Activated T-helper 2 cell treated with anti-CD3 and anti-CD28 coated beads, Interferon-gamma antibody, Interleukin-2, Interleukin-4, amounts not matched to agents 10 μg/mL and 5 μg/mL and 100 μg/mL, durations not matched to agents 14 hours and 24 hours and 36 hours (primary cell): ENCODE measurements at places on chromosomes 6 and 20. TPM values are rescaled to one million over a fixed set of nuclear protein-coding genes. Genes with fewer than 3 reads are reported as not detected.

GRCh38 chr6:85107701-85108100 is 342.2 kb upstream of the NT5E start:
- DNase-seq: no peak
- no peak overlapping the region for H3K27ac ChIP-seq
- H3K4me1 ChIP-seq: no peaks in the 10 kb centered on the region
- no peak overlapping the region for H3K4me3 ChIP-seq
- H3K36me3 ChIP-seq: no peaks in the 10 kb centered on the region
- no peaks in the 10 kb centered on the region for H3K27me3 ChIP-seq

- no peaks in the 10 kb centered on the region for H3K36me3 ChIP-seq
- H3K27ac ChIP-seq: no peak overlapping the region
- H3K4me3 ChIP-seq: no peak overlapping the region
- DNase-seq: no peak
Observed at GRCh38 chr6:105057160-105057559, 100.3 kb downstream of the LIN28B start.

GRCh38 chr6:109331081-109331480 is 51.2 kb downstream of the CD164 start:
- H3K4me3 ChIP-seq: no peak overlapping the region
- peaks cover 6% of the 10 kb centered on the region for H3K4me1 ChIP-seq
- H3K27ac ChIP-seq: no peak overlapping the region

- peaks cover 28% of the 10 kb centered on the region for H3K4me1 ChIP-seq
- no peak for DNase-seq
- H3K27ac ChIP-seq: peak overlapping the region; percentile 14
- peaks cover 32% of the 10 kb centered on the region for H3K36me3 ChIP-seq
Observed at GRCh38 chr6:7590918-7591302, 912 bp downstream of the SNRNP48 start.

KHDRBS2 gene
- total RNA-seq: not detected in 2 replicates

GRCh38 chr6:84017709-84018452 is 15.7 kb upstream of the MRAP2 start:
- H3K4me3 ChIP-seq: no peak overlapping the region
- peaks cover 2% of the 10 kb centered on the region for H3K4me1 ChIP-seq
- H3K27ac ChIP-seq: no peak overlapping the region
- no peak for DNase-seq
- no peaks in the 10 kb centered on the region for H3K36me3 ChIP-seq
- H3K27me3 ChIP-seq: no peaks in the 10 kb centered on the region

MOG gene
- total RNA-seq: not detected in 2 replicates

GRCh38 chr6:20866935-20867703 is 332.9 kb downstream of the CDKAL1 start:
- no peaks in the 10 kb centered on the region for H3K36me3 ChIP-seq
- no peak overlapping the region for H3K27ac ChIP-seq
- H3K27me3 ChIP-seq: no peaks in the 10 kb centered on the region
- peaks cover 2% of the 10 kb centered on the region for H3K4me1 ChIP-seq
- no peak for DNase-seq

DNPH1 gene
- total RNA-seq: 70.5 and 76.7 TPM in 2 replicates

GRCh38 chr6:31308845-31309175 is 36.9 kb upstream of the HLA-C start:
- no peak overlapping the region for H3K4me3 ChIP-seq
- peaks cover 44% of the 10 kb centered on the region for H3K27me3 ChIP-seq
- no peak overlapping the region for H3K27ac ChIP-seq
- DNase-seq: no peak
- peaks cover 7% of the 10 kb centered on the region for H3K4me1 ChIP-seq
- no peaks in the 10 kb centered on the region for H3K36me3 ChIP-seq

DNA sequence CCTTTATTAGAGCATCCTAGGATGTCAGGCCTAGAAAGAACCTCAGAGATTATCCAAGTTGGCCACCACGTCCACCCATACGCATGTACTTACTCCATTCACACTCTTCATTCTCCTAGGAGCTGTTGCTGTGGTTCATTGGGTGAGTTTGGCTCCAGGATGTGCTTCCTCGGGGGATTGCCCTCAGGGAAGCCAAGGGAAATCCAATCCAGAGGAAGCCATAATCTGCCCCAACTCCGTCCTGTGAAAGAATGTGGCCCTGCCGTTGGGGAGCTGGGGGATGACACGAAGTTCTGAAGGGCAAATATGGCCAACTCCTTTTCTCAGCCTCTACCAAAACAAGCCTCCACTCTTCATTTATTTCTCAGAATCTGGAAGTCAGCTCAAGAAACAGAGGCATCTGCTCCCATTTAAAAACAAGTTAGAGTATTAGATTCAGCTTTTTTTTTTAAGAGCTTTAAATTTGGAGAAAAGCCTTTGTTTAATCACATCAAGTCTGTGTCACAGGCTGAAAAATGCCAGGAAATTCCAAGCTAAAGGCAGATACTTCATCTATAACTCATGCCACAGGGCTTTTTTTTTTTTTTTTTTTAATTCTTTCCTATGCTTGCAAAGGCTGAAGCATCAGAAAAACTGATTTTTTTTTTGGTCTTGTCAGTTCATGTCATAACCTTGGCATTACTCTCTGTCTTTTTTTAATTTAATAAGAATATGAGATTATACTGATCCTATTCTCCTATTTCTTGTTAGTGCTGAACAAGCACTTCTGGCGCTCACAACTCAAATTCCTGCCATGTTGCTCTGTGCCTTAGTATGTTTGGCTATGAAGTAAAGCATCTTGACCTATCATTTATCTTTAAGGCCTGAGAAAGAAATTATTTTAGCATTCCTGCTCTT is 480.9 kb upstream of the MARCKS start:
- no peak overlapping the region for H3K27ac ChIP-seq
- no peak overlapping the region for H3K4me3 ChIP-seq
- no peaks in the 10 kb centered on the region for H3K36me3 ChIP-seq
- DNase-seq: no peak

VIP gene
- total RNA-seq: not detected in 2 replicates

GRCh38 chr6:10163203-10163962 is 251.5 kb downstream of the TFAP2A start:
- no peak overlapping the region for H3K4me3 ChIP-seq
- DNase-seq: no peak
- H3K27me3 ChIP-seq: no peaks in the 10 kb centered on the region
- no peaks in the 10 kb centered on the region for H3K36me3 ChIP-seq
- H3K27ac ChIP-seq: no peak overlapping the region

SLC35F1 gene
- 0.09 TPM in 1 of 2 replicates, not detected in the other for total RNA-seq

DNA sequence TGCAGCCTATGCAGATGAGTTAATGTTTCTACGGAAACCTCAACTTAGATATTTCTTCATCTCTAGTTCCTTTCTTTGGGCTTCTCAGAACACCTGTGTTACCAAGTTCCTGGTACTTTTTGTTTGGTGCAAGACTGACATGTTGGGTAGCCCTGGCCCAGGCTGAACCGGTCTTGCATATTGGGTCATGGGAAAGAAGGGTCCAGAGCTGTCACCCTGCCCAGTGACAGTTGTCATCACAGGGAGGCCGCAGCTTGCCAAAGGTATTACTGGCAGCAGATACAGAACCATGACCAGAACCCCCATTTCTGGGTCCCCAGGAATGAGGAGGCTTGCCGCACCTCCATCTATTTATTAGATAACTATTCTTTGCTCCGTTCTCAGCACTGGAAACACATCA is 40.2 kb downstream of the PDYN start:
- H3K4me1 ChIP-seq: no peaks in the 10 kb centered on the region
- no peaks in the 10 kb centered on the region for H3K36me3 ChIP-seq
- DNase-seq: no peak
- peaks cover 18% of the 10 kb centered on the region for H3K27me3 ChIP-seq

LTB gene
- 16.3 and 16.6 TPM in 2 replicates for total RNA-seq

GRCh38 chr20:5526516-5526915 is 209.8 kb upstream of the PROKR2 start:
- peaks cover 15% of the 10 kb centered on the region for H3K4me1 ChIP-seq
- no peak overlapping the region for H3K4me3 ChIP-seq

SLC22A7 gene
- not detected in 2 replicates for total RNA-seq

DNA sequence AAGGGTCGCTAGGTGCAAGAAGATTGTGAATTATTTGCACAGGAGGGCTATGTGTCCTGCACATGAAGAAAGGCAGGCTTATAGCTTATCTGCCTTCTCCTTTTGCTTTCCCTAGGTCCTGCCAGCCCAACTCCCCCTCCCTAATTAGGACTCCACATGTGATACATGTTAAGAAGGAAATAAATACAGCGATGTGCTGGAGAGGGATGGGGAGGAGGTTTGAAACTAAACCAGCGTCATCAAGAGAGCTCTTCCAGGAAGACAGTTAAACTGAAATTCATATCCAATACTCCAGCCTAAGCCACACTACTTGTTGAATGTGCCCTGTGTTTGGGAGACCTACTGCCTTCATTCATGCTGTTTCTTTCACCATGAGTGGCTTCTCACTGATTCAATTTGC is 34.9 kb upstream of the UTRN start:
- no peak overlapping the region for H3K4me3 ChIP-seq
- DNase-seq: no peak
- peaks cover 19% of the 10 kb centered on the region for H3K4me1 ChIP-seq
- peaks cover 8% of the 10 kb centered on the region for H3K27me3 ChIP-seq

PI16 gene
- total RNA-seq: not detected in 2 replicates

SULF2 gene
- total RNA-seq: 0.48 and 1.7 TPM in 2 replicates

- no peak for DNase-seq
- no peak overlapping the region for H3K4me3 ChIP-seq
- H3K4me1 ChIP-seq: no peaks in the 10 kb centered on the region
- H3K27ac ChIP-seq: no peak overlapping the region
- peaks cover 47% of the 10 kb centered on the region for H3K27me3 ChIP-seq
Observed at GRCh38 chr20:10662661-10663458, 10.9 kb downstream of the JAG1 start.

GRCh38 chr6:44657206-44657819 is 269.8 kb downstream of the CDC5L start:
- H3K4me3 ChIP-seq: no peak overlapping the region
- peaks cover 13% of the 10 kb centered on the region for H3K4me1 ChIP-seq
- H3K36me3 ChIP-seq: no peaks in the 10 kb centered on the region
- DNase-seq: no peak
- H3K27ac ChIP-seq: no peak overlapping the region

DNA sequence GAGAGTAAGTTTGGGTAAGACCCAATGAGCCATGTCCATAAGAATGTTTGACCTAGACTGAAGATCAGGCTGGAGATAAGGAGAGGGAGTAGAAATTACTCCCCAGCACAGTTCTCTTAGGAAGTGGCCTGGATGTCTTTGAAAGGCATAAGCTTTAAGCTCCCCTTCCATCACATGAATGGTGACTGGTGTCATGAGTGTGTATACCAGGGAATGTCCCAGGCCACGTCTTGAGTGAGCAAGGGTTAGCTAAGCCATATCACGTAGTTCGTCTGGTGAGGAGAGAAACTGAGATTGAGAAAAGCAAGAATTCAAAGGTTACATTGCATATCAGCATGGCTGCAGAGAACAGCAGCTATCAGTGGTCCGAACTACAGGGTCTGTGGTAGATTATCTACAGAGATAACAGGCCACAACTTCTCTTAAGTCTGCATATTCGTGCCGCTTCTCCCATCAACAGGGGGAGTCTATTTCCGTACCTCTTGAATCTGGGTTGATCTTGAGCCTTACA is 60.1 kb upstream of the BMP2 start:
- H3K4me3 ChIP-seq: no peak overlapping the region
- no peak overlapping the region for H3K27ac ChIP-seq
- DNase-seq: no peak
- no peaks in the 10 kb centered on the region for H3K4me1 ChIP-seq

DNA sequence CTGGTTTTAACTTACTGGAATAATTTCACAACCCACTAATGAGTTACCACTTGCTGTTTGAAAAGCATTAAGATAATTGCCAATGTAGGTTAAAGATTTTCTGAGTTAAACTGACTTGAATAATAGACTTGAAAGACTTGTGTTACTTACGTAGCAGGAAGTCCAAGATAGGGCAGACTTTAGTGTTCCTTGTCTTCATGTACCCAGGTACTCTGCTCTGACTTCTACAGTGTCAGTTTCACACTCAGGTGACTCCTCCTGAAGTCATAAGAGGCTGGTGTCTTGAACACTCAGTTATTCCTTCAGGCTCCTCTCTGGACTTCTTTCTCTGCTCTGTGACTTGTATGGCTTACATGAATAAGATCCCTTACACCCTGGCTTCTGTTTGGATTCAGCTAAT is 76.3 kb upstream of the SGK1 start:
- no peak for DNase-seq
- H3K4me3 ChIP-seq: no peak overlapping the region
- no peaks in the 10 kb centered on the region for H3K27me3 ChIP-seq

MYBL2 gene
- 85.4 and 88.6 TPM in 2 replicates for total RNA-seq

DNA sequence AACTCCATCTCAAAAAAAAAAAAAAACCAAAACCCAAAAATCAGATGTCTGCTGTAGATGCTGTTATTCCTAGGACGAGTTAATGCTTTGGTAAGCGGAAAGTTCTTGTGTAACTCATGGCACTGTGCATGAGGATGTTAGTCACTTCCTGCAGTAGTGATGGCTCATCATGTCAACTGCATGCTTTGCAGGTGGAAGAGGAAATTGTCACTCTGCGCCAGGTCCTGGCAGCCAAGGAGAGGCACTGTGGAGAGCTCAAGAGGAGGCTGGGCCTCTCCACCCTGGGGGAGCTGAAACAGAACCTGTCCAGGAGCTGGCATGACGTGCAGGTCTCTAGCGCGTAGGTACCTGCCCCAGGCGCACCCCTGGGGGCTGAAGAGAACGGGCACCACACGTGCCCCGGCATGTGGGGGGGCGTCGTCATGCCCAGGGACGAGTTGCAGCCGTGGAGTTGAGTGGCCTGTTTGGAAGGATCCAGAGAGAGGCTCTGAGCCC is 8.5 kb downstream of the TPD52L2 start:
- H3K36me3 ChIP-seq: peaks cover 52% of the 10 kb centered on the region
- H3K27me3 ChIP-seq: no peaks in the 10 kb centered on the region
- H3K4me1 ChIP-seq: peaks cover 11% of the 10 kb centered on the region
- H3K4me3 ChIP-seq: no peak overlapping the region

CST5 gene
- not detected in 2 replicates for total RNA-seq

WFDC2 gene
- not detected in 2 replicates for total RNA-seq

- H3K27ac ChIP-seq: no peak overlapping the region
- peaks cover 21% of the 10 kb centered on the region for H3K27me3 ChIP-seq
- H3K36me3 ChIP-seq: no peaks in the 10 kb centered on the region
- DNase-seq: no peak
- no peak overlapping the region for H3K4me3 ChIP-seq
Observed at GRCh38 chr20:43766385-43766784, 39.6 kb upstream of the GTSF1L start.

GRCh38 chr6:80553071-80553740 is 446.7 kb downstream of the BCKDHB start:
- no peaks in the 10 kb centered on the region for H3K27me3 ChIP-seq
- no peaks in the 10 kb centered on the region for H3K4me1 ChIP-seq
- H3K27ac ChIP-seq: no peak overlapping the region

GRCh38 chr20:5714261-5715041 is 35.8 kb upstream of the SHLD1 start:
- no peaks in the 10 kb centered on the region for H3K36me3 ChIP-seq
- DNase-seq: peak; percentile 61
- no peaks in the 10 kb centered on the region for H3K27me3 ChIP-seq
- H3K4me3 ChIP-seq: no peak overlapping the region
- H3K27ac ChIP-seq: peak overlapping the region; percentile 49
- peaks cover 17% of the 10 kb centered on the region for H3K4me1 ChIP-seq

ESR1 gene
- not detected in 2 replicates for total RNA-seq

SLC17A3 gene
- 1.6 TPM in 2 replicates for total RNA-seq

DNA sequence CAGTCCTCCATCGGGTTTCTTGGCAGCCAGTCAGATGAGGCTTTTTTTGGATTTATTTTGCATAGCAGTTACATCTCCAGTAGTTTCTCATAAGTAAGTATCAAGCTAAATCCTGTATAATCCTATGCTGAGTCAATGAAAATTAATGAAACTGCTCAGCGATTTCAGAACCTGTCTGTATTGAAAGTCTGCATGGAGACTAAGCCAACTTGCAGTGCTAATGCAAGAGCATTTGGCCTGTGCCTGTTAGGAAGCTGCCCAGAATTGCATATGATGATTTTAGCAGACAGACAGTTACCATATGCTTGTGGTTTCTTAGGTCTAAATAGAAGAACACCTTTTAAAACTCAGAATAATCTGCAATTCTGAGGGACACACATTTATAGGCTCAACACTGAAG is 25.2 kb upstream of the LRRN4 start:
- H3K4me3 ChIP-seq: no peak overlapping the region
- H3K27me3 ChIP-seq: peaks cover 4% of the 10 kb centered on the region
- H3K36me3 ChIP-seq: no peaks in the 10 kb centered on the region
